Bladder microvascular endothelial cell (primary cell): ENCODE measurements at places on chromosomes 11 and 22. TPM values are rescaled to one million over a fixed set of nuclear protein-coding genes. Genes with fewer than 3 reads are reported as not detected.

The LRRC74B gene
- total RNA-seq: not detected in 2 replicates

The OR52I2 gene
- not detected in 2 replicates for total RNA-seq

The ZFP91 gene
- 29.6 and 45.2 TPM in 2 replicates for total RNA-seq

The APLNR gene
- 6.7 and 11.5 TPM in 2 replicates for total RNA-seq

The OR10D3 gene
- not detected in 2 replicates for total RNA-seq

The WNT11 gene
- 0.31 TPM in 1 of 2 replicates, not detected in the other for total RNA-seq

The APOL4 gene
- 1.1 and 6.0 TPM in 2 replicates for total RNA-seq
